CD4-positive, alpha-beta memory T cell (primary cell): ENCODE measurements at places on chromosomes 2 and 18.

- H3K4me3 ChIP-seq, result no peak overlapping the region
- H3K36me3 ChIP-seq, result no peaks in the 10 kb centered on the region
- DNase-seq, result no peak
Observed at GRCh38 chr2:147630585-147630984, 214.2 kb upstream of the ACVR2A start.

DNA sequence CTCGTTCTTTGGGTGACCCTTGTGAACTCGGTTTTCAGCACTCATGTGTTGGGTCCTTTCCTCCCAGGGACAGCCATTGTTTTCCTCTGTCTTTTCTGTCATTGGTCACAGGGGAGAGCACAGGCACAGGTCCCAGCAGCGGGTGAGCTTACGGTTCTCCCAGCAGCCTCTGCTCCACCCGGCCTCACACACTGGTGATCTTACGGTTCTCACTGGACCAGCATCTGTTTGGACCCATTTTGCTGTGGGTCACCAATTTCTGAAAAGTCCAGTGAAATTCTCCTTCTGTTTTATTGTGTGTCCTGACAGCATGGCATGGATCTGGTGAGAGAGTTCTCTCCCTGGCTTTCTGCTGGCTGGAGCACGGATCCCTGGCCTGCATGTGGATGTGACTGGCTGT, 49.8 kb upstream of the ANKRD62 start:
- no peak for DNase-seq
- no peak overlapping the region for H3K27ac ChIP-seq
- no peaks in the 10 kb centered on the region for H3K36me3 ChIP-seq
- H3K4me3 ChIP-seq, result no peak overlapping the region

DNA sequence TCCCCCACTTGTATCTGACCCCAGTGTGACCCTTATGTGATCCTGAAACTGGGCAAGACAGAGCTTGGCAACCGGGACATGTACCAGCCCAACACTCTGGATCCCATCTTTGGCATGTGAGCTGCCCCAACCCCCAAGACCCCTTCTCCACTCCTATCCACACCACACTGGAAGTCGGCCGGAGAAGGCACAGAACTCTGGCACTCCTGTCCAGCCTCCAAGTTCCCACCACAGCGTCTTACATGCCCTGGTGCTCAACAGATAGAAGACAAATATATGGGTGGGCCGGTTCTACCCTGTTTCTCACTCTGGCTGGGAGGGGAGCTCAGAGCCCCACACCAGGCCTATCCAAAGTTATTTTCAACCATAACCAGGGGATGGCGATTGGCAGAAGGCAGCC, 40.8 kb downstream of the LMAN2L start:
- H3K27ac ChIP-seq, result no peak overlapping the region
- DNase-seq, result no peak
- no peaks in the 10 kb centered on the region for H3K36me3 ChIP-seq
- H3K4me1 ChIP-seq, result no peaks in the 10 kb centered on the region

GRCh38 chr2:18435426-18436037, 124.9 kb downstream of the RDH14 start:
- no peak for DNase-seq
- H3K36me3 ChIP-seq, result no peaks in the 10 kb centered on the region
- no peaks in the 10 kb centered on the region for H3K4me1 ChIP-seq
- H3K27ac ChIP-seq, result no peak overlapping the region
- H3K27me3 ChIP-seq, result no peaks in the 10 kb centered on the region
